ENCODE measurements at places on chromosomes 2 and 18.

DNA sequence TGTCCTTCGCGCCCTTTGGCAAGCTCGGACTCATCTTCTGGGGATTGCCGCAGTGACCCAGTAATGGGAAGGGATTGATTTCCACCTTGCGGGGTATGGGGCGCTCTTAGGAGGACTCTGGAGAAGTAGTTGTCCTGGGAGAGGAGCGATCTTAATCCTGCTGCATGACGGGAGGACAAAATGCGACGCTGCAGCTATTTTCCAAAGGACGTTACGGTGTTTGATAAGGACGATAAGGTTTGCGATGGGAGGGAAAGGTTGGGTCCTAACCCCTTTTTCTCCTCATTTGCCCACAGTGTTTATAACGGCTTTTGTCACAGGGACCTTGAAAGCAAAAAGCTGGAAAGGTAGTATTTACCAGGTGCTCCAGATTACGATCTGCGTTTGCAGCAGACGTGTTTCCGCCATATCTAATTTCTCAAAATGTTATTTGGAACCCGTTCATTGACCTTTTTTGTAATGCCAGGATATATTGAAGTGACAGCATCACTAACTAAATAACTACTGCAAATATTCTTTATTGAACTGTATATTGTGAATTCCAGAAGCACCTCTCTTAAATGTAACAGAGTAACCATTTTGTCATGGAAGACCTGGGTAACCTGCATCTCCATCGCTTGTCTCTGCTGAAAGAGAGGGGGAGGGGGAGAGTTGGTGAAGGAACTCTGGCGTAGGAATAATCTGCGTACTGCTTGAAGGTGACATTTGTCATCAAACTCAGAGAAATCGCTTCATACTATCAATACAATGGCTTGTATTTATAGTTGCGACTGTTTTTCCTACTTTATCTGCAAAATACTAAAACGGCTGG lies 590 bp downstream of the MDH1 start:
- DNase-seq = peak; percentile 29

- peak; percentile 56 for DNase-seq
Observed at GRCh38 chr2:216109962-216110614, 940 bp downstream of the XRCC5 start.

GRCh38 chr2:201130524-201131186 lies 14.7 kb downstream of the CFLAR start:
- DNase-seq = peak; percentile 9

DNA sequence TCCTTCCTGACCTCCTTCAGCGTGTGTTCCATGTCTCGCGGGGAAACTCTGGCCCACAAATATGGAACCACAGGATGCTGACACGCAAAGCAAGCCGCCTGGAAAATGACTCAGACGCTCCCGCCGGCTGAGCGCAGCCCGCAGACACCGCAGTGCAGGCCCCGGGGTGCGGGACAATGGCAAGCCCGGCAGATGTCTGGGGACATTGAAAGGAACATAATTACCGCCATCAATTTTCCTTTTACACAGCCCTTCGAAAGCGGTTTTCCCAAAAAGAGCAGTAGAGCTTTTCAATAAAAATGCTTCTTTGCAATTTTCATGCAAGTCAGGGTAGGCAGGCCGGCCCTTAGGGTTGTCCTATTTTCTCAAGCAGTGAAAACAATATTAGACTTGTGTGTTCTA lies 159.2 kb upstream of the SH3BP4 start:
- no peak for DNase-seq

DNA sequence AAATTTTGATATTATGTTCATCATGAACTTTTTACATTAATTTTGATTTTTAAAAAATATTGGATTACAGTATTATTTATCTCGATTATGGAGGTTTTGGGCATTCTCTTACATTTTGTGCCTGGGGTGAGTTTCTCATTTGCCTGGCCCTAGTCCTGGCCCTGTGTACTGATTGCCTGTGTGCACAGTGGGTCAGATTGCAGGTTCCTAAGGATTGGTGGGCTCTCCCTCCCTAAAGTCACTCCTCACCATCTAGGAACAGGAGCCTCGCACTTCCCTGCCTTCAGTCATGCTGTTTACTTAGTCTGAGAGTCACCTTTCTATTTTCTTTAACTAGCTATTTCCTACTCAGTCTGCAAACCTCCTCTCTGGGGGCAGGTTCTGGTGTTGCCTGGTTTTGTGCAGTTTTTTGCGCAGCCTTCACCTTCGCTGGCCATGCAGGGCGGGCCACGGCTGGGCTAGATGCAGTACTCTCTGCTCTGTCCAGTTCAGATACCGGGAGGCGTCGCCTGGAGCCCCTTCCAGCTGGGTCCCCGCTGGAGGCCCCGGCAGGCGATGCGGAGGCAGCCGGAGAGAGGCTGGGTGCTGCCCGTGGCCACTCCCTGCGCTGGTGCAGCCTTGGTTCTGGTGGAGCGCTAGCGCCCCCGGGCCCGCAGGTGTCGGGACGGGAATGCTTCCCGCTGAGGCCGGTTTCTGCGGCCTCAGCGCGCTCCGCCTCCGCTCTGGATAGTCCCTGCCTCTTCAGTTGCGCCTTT lies 23.3 kb upstream of the MC5R start:
- no peak for DNase-seq

DNA sequence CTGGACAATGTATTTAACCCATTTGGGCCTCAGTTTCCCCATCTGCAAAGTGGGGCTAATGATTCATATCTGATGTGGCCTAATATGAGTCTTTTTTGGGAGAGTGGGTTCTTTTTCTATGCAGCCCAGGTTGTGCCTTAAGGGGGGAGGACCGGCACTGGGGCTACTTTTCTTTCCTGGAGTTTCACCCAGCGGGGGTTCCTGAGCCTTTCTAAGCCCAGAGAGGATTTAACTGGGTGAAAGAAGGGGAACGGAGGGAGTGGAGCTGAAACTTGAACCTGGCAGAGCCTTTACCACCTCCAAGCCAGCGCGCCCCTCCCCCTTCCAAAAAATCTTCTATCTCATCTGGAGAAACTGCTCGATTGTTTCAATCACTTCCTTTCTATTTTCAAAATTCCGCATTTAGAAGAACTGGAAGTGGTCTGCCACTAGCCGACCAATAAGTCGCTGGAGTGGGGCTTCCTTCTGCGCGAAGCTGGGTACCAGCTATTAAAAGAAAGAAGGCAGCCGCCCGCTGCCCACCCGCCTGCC lies 205.0 kb upstream of the SMAD2 start:
- DNase-seq = no peak

GRCh38 chr2:105798595-105798994 lies 53.9 kb downstream of the NCK2 start:
- peak; percentile 69 for DNase-seq

- DNase-seq = no peak
Observed at GRCh38 chr2:31341351-31341750, 73.2 kb downstream of the XDH start.

Measured in OCI-LY7 (cell line).